ENCODE measurements at places on chromosomes 3 and 15.

GRCh38 chr15:84844964-84845363, 27.8 kb downstream of the ALPK3 start:
- no peak overlapping the region for H3K4me3 ChIP-seq
- no peak overlapping the region for H3K27ac ChIP-seq
- no peaks in the 10 kb centered on the region for H3K36me3 ChIP-seq
- no peaks in the 10 kb centered on the region for H3K27me3 ChIP-seq
- no peak for DNase-seq
- H3K4me1 ChIP-seq: peaks cover 24% of the 10 kb centered on the region

- H3K36me3 ChIP-seq: peaks cover 7% of the 10 kb centered on the region
- DNase-seq: no peak
- H3K4me1 ChIP-seq: no peaks in the 10 kb centered on the region
- H3K4me3 ChIP-seq: no peak overlapping the region
- H3K27me3 ChIP-seq: no peaks in the 10 kb centered on the region
Observed at GRCh38 chr3:129462361-129462968, 22.4 kb downstream of the IFT122 start.

DNA sequence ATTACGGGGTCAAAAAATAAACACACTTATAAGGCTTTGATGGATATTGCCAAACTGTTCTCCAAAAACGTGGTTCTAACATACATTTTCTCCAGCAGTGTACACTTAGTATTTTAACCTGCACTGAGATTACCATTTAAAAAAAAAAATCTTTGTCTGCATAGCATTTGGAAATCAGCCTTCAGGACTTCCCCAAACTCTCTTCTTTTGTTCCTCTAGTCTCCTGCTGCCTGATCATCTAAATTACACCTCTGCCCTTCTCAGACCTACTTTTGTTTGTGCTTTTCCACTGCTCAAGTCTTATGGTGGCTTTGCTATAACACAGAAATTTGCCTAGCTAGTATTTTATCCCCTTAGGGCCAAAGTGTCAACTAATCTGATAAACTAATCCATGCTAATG, 3.8 kb downstream of the NCEH1 start:
- H3K4me1 ChIP-seq: peaks cover 7% of the 10 kb centered on the region
- no peak for DNase-seq
- H3K27me3 ChIP-seq: no peaks in the 10 kb centered on the region
- H3K27ac ChIP-seq: no peak overlapping the region

DNA sequence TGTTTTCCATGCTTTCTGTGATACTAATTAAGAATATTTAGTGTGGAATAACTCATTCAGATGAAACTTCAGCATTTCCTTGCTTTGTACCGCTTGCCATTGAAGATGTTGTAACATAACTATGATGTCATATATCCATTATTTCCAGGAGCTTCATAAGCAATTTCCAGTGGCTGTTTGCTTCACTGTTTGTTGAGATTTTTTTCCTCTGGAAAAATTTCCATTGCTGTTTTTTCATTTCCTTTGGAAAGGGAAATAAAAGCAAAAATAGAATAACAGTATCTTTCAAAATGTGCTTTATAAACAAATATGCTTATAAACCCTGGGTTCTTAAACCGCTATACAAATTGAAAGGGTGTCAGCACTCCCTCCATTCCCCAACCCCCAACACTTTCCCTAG, 319.6 kb upstream of the SEMA6D start:
- DNase-seq: no peak
- H3K4me3 ChIP-seq: no peak overlapping the region
- no peaks in the 10 kb centered on the region for H3K27me3 ChIP-seq
- no peaks in the 10 kb centered on the region for H3K36me3 ChIP-seq

- H3K27me3 ChIP-seq: no peaks in the 10 kb centered on the region
- H3K4me1 ChIP-seq: peaks cover 4% of the 10 kb centered on the region
- no peak overlapping the region for H3K27ac ChIP-seq
- DNase-seq: no peak
Observed at GRCh38 chr15:52068004-52068615, 44.5 kb downstream of the BCL2L10 start.
